Stimulated activated CD4-positive, alpha-beta T cell treated with anti-CD3 and anti-CD28 coated beads, Interleukin-12 subunit alpha, Interleukin-12 subunit beta, amount 100 ng/mL, for 4 hours (primary cell): ENCODE measurements at places on chromosomes 3 and 15.

DNA sequence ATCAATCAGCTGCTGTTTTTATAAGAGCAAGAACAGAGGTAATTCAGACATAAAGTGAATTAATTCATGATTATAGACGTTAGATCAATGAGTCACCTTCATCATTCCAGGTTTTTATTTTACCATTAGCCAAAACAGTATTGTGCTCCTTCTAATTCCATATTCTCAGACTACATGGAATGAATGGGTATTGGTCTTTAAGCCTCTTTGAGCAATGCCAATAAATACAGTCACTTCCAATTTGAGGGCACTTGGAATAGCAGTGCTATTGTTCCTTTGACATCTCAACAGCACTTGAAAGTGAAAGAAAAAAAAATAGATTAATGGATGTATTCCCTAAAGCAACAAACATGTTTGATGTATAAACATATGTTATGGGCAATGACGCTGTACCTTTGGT, 830.9 kb upstream of the CFAP20DC start:
- no peak for DNase-seq

DNA sequence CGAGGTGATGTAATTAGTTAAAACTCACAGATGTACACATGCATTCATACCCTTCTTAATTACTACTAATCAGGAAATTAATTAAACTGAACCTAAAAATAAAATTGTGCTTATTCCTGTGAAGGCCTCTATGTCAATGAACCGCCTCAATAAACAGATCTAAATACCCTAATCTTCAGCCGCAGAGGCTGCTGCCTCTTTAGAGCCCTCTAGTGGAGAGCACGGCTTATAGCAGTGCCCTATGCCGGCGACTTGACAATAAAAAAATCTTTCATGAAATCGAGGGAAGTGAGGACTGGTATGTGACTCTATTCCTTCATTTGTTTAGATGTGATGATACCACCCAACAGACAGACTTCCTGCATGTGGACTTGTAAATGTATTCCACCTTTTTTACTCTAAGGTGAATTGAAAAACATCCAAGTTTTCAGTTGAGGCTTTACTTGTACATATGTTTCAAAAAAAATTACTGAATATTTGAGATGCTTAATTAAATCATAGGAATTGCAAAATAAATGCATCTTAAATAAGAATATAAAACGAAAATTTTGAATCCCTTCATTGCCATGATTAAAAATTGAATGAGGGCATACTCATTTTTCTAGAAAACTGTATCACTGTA, 8.3 kb upstream of the EPHA3 start:
- peak; percentile 9 for DNase-seq

- no peak for DNase-seq
Measured at GRCh38 chr3:120652281-120652680, 29.8 kb downstream of the HGD start.

GRCh38 chr3:72829701-72830100, 18.5 kb downstream of the SHQ1 start:
- DNase-seq = no peak

GRCh38 chr3:10601151-10601856, 95.9 kb upstream of the ATP2B2 start:
- no peak for DNase-seq

GRCh38 chr3:40242638-40243037, 66.9 kb upstream of the EIF1B start:
- no peak for DNase-seq

GRCh38 chr15:69536726-69537512, 84.3 kb downstream of the RPLP1 start:
- DNase-seq = no peak

DNA sequence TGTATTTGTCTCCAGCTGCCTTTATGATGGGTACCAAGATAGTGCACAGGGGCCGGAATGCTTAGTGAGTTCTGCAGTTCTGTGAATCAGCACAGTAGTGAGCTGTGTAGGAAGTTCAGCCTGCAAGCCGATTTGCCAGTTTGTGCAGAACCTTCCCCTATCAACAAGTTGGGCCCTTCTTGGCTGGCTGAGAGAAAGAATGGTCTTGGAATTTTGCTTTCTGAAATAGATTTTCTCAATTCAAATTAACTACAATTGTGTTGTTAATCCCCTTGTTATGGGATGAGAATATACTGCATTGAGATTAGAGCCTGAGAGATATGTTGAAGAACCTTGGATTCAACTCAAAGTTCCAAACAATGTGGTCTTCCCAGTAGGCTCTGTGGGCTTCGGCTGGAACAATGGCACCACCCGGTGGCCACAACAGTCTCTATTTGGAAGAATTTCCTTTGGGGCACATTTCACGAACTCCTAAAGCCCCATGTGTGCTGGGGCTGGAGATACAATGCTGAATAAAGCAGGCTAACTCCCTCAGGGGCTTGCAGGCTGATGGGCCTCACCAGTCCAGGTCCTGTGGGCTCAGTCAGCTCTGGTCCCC, 59.1 kb downstream of the TRIM42 start:
- DNase-seq = no peak

GRCh38 chr3:73319179-73319769, 257.8 kb downstream of the EBLN2 start:
- no peak for DNase-seq

- no peak for DNase-seq
Measured at GRCh38 chr3:10547841-10548783, 42.7 kb upstream of the ATP2B2 start.

GRCh38 chr15:89243046-89243690, 611 bp upstream of the FANCI start:
- DNase-seq = no peak

- DNase-seq = no peak
Measured at GRCh38 chr3:164679245-164679644, 399.1 kb downstream of the SI start.
